NCI-H460 (cell line): ENCODE measurements at places on chromosomes 11 and 22. TPM values are rescaled to one million over a fixed set of nuclear protein-coding genes. Genes with fewer than 3 reads are reported as not detected.

- DNase-seq, result no peak
These were observed 2.2 kb downstream of the MRTFA start for GRCh38 chr22:40634119-40634903.

GRCh38 chr11:76167590-76167989, 38.7 kb downstream of the WNT11 start:
- DNase-seq, result no peak

- no peak for DNase-seq
These were observed 24.4 kb downstream of the OR8B12 start for GRCh38 chr11:124518989-124519451.

DNA sequence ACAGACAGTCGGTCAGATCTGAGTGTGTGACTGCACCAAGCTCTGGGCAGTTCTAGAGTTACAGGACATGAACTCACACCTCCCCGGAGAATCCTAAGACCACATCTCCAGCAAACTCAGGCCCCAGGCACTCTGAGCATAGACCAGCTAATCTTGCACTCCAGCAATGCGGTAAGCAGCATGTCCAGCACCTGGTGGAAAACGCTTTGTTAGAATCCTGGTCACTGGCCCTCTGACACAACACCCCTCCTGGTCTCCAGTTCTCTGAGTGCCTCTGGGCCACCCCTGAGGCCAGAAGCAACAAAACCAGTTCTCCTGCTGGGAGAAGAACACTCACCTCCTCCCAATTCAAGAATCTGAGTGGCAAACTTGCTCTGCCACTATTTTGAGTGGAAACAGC, 82.7 kb upstream of the TMEM45B start:
- no peak for DNase-seq

GRCh38 chr11:95371153-95371552, 140.2 kb upstream of the SESN3 start:
- DNase-seq, result no peak

GRCh38 chr22:47164514-47165337, 402.3 kb downstream of the TBC1D22A start:
- DNase-seq, result no peak

DNA sequence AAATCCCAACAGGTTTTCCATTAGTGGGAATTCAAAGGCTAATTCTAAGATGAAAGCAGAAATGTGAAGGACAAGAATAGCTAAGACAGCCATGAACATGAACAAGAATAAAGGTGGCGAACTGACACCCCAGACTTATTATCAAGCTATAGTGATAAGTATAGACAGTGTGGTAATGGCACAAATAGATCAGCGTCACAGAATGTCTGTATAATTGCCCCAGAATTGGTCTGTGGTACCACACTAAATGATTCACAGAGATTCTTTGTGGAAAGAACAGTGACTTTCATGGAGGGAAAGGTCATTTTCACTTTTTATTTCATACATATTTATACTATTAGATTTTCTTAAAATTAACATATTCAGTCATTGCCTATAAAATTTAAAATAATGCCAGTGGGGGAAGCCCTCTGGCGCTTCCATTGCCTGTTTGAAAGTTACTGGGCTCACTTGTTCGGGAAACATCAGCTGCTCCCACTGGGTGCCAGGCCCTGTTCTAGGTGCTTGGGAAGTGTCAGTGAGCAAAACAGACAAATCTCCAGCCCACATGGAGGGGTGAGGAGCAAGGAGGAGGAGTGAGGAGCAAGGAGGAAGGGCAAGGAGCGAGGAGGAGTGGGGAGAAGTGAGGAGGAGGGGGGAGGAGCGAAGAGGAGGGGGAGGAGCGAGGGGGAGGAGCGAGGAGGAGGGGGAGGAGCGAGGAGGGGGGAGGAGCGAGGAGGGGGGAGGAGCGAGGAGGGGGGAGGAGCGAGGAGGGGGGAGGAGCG, 11.3 kb upstream of the NLRP6 start:
- no peak for DNase-seq

- peak; percentile 58 for DNase-seq
These were observed 138.8 kb upstream of the SORL1-AS1 start for GRCh38 chr11:121591405-121592033.

DNA sequence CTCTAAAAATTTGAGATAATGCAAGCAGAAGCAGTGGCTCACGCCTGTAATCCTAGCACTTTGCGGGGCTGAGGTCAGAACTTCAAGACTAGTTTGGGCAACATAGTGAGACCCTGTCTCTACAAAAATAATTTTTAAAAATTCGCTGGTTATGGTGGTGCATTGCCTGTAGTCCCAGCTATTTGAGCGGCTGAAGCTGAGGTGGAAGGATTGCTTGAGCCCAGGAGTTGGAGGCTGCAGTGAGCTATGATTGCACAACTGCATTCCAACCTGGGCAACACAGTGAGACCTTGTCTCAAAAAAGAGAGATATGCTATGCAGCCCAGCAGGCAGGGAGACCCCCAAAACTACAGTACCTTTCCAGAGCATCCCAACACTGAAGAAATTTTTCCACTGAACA, 2.3 kb downstream of the CTSC start:
- peak; percentile 22 for DNase-seq

DNA sequence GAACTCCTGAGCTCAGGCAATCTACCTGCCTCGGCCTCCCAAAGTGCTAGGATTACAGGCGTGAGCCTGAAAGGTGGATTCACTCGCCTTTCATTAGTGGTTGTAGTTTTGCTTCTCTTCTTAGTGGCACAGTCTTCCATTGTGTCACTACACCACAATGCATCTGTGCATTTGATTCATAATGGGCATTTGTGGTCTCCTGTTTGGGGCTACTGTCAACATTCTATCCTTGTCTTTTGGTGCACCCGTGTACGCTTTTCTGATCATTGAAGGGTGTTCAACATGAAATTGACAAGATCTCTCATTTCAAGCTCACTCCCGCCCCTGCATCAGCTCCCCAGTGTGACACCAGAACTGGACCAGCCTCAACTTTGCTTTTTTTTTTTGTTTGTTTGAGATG, 2.0 kb upstream of the SYT12 start:
- no peak for DNase-seq

- DNase-seq, result no peak
These were observed 23.2 kb downstream of the NEAT1 start for GRCh38 chr11:65445604-65446445.

DNA sequence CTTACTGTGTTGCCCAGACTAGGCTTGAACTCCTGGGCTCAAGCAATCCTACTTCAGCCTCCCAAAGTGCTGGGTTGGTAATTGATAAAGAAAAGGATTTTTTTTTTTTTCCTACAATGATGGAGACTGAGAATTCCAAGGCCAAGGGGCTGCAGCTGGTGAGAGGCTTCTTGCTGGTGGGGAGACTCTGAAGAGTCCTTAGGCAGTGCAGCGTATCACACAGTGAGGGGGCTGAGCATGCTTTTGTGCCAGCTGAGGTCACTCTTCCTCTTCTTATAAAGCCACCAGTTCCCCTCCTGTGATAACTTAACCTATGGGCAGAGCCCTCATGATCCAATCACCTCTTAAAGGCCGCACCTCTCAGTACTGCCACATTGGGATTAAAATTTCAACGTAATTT, 28.2 kb upstream of the CCDC81 start:
- no peak for DNase-seq

GRCh38 chr11:95453616-95454171, 222.7 kb upstream of the SESN3 start:
- no peak for DNase-seq

DNA sequence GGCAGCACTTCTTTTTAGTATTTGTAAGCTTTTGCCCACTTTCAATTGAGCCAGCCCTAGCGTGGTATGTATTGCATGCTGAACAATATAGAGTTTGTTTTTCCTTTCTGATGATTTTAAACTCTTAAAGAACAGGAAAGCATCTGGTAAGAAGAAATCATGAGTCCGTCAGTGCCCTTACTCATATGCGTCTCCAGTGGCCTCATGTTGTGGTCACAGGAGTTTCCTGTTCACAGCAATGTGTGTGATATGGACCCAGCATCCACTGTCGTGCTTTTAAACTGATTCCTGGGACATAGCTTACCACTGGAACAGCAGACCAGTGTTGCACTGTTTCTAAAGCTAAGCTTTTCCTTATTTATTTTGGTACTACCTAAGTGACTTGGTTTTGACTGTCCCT, 40.1 kb downstream of the BID start:
- no peak for DNase-seq

- DNase-seq, result no peak
These were observed 6.8 kb upstream of the OR10A2 start for GRCh38 chr11:6855971-6856541.

GRCh38 chr11:11756718-11757117, 85.1 kb upstream of the USP47 start:
- no peak for DNase-seq

- DNase-seq, result no peak
These were observed 121.0 kb upstream of the OPCML start for GRCh38 chr11:133653336-133653735.

- no peak for DNase-seq
These were observed 1.2 kb downstream of the MUC5B start for GRCh38 chr11:1224111-1224490.

- DNase-seq, result no peak
These were observed 16.1 kb downstream of the POU2AF1 start for GRCh38 chr11:111362887-111363411.

DNA sequence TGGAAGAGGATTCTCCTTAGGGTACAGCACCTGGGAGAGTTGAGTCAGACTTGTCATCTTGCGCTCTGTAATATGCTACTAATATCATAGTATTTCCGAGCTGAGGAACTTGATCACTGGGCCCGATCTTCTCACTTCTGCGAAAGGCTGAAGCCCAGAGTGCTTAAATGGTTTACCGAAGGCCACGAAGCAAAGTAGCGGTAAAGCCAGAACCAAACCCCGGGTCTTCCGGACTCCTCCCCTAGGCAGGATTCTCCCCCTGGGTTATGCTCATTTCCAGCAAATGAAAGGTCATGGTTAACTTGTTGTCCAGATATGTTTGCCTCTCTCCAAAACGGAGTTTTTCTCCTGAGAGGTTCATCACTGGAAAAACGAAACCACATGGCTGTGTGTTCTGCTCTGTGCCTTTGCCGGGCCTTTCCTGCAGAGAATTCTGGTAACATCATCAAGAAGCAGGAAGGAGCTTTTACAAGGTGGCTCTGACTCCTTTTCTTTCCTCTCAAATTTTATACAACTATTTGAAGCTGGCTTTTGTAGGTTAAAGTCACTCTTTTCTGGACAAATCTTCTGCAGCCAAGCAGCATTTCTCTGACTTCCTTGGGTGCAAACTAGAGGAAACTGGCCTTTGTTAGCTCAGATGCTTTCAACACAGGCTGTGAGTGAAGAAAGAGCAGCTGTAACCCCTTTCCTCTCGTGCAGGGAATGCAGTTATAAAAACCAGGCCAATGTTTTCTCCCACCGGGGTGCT, 35.5 kb downstream of the UBASH3B start:
- DNase-seq, result no peak

The SPECC1L gene
- total RNA-seq, result 16.3 and 18.3 TPM in 2 replicates

The RAB3IL1 gene
- total RNA-seq, result 3.2 and 4.6 TPM in 2 replicates

The MMP11 gene
- total RNA-seq, result 1.8 and 2.1 TPM in 2 replicates

The GVQW3 gene
- total RNA-seq, result 2.0 and 2.5 TPM in 2 replicates

The MUC15 gene
- not detected in 2 replicates for total RNA-seq

The CEND1 gene
- total RNA-seq, result not detected in 2 replicates

The IGSF9B gene
- 0.37 and 0.55 TPM in 2 replicates for total RNA-seq

The DERL3 gene
- 0.59 and 1.6 TPM in 2 replicates for total RNA-seq
